Breast epithelium (tissue), 4 donors: ENCODE measurements at places on chromosomes 1 and 21.
A peak's percentile ranks its signal among the peaks of the same experiment; 100 is the strongest.

- no peak for DNase-seq
- H3K4me3 ChIP-seq: no peak overlapping the region
- no peak overlapping the region for H3K27ac ChIP-seq
These were observed 352.7 kb upstream of the PLD5 start for GRCh38 chr1:242877229-242877628.

DNA sequence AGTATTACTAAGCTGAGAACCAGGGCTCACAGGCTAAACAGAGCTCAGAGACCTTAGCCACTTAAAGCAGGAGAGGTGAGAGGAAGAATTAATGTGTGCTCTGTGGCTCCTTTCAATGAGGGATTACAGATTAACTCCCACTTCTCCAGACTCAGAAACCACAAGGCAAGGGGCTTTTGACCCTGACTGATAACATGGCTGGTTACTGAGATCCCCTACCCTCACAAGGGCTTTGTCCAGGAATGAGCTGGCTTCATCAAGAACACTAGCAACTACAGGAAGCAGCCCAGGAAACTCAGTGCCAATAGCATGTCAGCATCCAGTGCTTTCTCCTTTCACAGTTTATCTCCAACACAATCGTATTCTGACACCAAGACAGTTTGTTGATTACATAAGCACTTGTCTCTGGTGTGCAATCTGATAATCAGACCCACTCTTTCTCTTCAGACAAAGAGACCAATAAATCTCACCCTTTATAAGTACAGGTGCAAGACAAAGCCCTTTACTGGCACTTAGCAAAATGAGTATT, 38.8 kb downstream of the ERI3 start:
- no peak overlapping the region for H3K27ac ChIP-seq
- H3K4me1 ChIP-seq: no peaks in the 10 kb centered on the region
- no peak overlapping the region for H3K4me3 ChIP-seq

DNA sequence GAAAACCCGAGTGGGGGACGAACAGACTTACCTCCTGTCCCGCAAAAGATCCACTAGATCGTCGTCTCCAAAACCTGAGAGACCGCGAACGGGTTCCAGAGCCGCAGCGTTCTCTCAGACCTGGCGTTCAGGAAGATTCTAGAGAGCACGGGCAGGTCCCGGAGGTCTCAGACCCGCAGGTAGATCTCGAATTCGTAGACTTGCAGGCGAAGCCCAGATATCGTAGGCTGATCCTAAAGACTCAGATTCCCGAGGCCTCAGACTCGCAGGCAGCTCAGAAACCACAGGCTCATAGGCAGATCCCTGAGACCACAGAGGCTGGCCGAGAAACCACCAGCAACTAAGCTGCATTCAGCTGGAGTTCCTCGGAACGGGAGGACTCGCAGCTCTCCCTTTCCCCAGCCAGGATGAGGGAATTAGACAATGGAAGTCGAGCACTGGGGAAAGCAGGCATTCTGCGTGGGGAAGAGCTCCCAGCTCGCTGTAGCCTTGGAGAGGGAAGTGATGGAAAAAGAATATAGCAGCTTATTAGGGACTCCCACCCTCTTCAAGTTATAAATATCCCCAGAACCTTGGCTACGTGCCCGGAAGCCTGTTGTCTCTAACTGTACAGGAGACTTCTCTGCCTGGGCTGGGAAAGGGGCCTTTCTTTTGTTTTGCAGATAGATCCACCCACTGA, at the start of gene ZNF436:
TSS of gene ZNF436 (minus strand) at position 502 of the 679 bp plus-strand sequence. CDS start 1,831 bp downstream, outside the sequence.
- no peaks in the 10 kb centered on the region for H3K36me3 ChIP-seq
- DNase-seq: peak; percentile 70

GRCh38 chr21:41760411-41760810, 6.4 kb downstream of the RIPK4 start:
- H3K36me3 ChIP-seq: no peaks in the 10 kb centered on the region
- no peak overlapping the region for H3K27ac ChIP-seq
- H3K4me3 ChIP-seq: no peak overlapping the region
- H3K27me3 ChIP-seq: no peaks in the 10 kb centered on the region

DNA sequence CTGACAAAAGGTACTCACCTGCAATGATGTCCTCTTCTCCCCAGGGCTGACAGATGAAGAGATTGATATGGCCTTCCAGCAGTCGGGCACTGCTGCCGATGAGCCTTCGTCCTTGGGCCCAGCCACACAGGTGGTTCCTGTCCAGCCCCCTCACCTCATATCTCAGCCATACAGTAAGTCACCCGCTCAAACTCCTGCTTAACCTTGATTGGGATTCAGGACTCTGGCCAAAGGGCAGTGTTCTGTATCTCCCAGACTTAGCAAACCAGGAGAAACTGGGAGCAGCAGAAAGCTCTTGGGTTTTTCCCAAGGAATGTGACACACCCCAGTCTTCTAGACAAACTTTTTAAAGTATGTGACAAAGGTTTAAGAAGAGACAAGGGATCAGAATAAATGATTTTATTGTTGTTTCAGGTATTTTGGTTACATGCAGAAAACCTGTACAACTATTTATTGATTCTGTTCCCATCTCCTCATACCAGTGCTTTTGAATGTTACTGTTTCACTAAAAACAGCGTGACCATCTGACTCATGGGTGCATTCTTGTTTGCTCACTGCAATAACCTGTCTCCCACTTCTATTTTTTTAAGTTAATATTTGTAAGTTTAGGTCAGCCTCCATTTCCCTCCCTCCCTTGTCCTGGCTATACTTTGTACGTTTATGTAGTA, 124.6 kb downstream of the PEX14 start:
- no peaks in the 10 kb centered on the region for H3K4me1 ChIP-seq
- no peak for DNase-seq
- peak overlapping the region; percentile 35 for H3K27ac ChIP-seq
- no peaks in the 10 kb centered on the region for H3K36me3 ChIP-seq
- no peak overlapping the region for H3K4me3 ChIP-seq
- no peaks in the 10 kb centered on the region for H3K27me3 ChIP-seq

DNA sequence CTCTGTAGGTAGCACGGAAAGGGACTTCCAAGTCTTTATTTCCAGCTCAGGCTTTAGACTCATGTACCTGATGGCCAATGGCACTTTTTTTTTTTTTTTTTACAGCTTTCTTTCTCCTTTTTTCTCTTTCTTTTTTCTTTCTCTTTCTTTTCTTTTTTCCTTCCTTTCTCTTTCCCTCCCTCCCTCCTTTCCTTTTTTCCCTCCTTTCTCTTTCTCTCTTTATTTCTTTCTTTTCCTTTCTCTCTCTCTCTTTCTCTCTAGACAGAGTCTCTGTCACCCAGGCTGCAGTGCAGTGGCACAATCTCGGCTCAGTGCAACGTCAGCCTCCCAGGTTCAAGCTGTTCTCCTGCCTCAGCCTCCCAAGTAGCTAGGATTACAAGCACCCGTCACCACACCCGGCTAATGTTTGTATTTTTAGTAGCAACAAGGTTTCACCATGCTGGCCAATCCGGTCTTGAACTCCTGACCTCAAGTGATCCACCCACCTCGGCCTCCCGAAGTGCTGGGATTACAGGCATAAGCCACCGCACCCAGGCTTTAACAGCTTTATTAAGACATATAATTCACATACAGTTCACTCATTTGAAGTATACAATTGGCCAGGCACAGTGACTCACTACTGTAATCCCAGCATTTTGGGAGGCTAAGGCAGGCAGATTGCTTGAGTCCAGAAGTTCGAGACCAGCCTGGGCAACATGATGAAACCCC, 5.1 kb upstream of the DCAF8 start:
- H3K4me1 ChIP-seq: no peaks in the 10 kb centered on the region
- H3K36me3 ChIP-seq: no peaks in the 10 kb centered on the region
- no peaks in the 10 kb centered on the region for H3K27me3 ChIP-seq
- no peak overlapping the region for H3K4me3 ChIP-seq
- H3K27ac ChIP-seq: no peak overlapping the region

DNA sequence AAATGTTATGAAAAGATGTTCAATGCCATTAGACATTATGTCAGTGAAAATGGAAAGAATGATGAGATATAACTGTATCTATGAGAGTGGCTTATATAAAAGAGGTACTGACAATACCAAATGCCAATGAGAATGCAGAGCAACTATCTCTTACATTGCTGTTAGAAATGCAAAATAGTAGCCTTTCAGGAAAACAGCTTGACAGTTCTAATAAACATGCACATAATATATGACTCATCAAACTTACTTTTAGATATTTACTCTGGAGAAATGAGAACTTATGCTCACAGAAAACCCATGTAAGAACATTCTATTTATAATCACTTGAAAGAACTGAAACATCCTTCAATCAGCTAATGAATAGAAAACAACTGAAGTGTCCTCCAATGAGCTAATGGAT, 996.7 kb upstream of the ADGRL4 start:
- no peak for DNase-seq
- no peak overlapping the region for H3K4me3 ChIP-seq
- H3K4me1 ChIP-seq: no peaks in the 10 kb centered on the region
- H3K27ac ChIP-seq: no peak overlapping the region
- no peaks in the 10 kb centered on the region for H3K27me3 ChIP-seq

- H3K4me1 ChIP-seq: no peaks in the 10 kb centered on the region
- H3K36me3 ChIP-seq: no peaks in the 10 kb centered on the region
- H3K27ac ChIP-seq: no peak overlapping the region
- no peak overlapping the region for H3K4me3 ChIP-seq
- no peaks in the 10 kb centered on the region for H3K27me3 ChIP-seq
- no peak for DNase-seq
These were observed 36.0 kb downstream of the CENPF start for GRCh38 chr1:214638997-214639396.

- no peak overlapping the region for H3K27ac ChIP-seq
- H3K4me1 ChIP-seq: peaks cover 5% of the 10 kb centered on the region
- no peaks in the 10 kb centered on the region for H3K36me3 ChIP-seq
- no peak overlapping the region for H3K4me3 ChIP-seq
- no peak for DNase-seq
These were observed 30.4 kb downstream of the PLXNA2 start for GRCh38 chr1:208213786-208214185.

DNA sequence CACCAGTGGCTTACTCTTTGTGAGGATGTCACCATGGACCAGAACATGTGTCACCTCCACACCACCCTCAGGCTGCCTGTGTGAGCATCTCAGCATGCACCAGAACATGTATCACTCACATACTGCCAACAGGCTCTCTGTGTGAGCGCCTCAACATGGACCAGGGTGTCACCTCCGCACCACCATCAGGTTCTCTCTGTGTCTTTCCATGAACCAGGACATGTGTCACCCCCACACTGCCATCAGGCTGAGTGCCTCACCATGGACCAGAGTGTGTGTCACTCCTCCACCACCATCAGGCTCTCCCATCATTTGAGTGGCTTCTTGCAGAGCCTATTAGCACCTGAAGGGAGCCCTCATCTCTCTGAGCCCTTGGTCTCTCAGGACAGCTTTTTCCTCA, 125.2 kb downstream of the ZNF648 start:
- DNase-seq: no peak
- H3K27ac ChIP-seq: no peak overlapping the region
- no peaks in the 10 kb centered on the region for H3K36me3 ChIP-seq

DNA sequence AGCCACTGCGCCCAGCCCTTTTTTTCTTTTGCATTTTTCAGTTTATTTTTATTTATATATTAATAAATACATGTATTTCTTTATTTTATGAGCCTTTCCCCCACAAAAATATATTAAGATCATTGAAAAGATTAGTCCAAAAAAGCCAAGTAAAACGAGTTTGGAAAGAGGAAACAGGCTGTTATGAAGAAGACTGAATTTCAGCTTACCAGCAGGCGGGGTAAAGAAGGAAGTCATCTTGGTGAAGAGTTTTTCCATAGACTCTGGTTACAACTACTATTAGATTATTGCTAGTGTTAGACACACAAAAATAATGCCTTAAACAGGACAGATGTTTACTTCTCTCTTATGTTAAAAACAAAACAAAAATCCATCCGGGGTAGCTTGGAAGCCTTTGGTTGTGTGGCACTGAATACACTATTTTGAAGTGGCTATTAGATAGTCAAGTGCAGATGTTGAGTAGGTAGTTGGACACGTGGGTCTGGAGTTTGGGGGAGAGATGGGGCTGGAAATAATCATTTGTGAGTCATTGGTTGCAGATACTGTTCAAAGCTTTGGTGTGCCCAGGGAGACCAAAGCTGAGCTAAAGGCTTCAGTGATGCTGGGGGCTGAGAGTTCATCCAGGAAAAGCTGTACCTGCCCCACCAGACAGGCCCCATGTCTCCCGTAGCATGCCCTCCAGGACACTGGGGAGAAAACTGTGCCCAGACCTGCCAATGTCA, 8.7 kb upstream of the LRRC71 start:
- H3K27me3 ChIP-seq: no peaks in the 10 kb centered on the region
- H3K27ac ChIP-seq: no peak overlapping the region
- no peaks in the 10 kb centered on the region for H3K4me1 ChIP-seq
- no peaks in the 10 kb centered on the region for H3K36me3 ChIP-seq
- no peak overlapping the region for H3K4me3 ChIP-seq

DNA sequence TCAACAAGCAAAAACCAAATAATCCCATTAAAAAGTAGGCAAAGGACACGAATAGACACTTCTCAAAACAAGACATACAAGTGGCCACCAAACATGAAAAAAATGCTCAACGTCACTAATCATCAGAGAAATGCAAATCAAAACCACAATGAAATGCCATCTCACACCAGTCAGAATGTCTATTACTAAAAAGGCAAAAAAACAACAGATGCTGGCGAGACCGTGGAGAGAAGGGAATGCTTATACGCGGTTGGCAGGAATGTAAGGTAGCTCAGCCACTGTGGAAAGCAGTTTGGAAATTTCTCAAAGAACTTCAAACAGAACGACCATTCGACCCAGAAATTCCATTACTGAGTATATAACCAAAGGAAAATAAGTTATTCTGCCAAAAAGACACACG, 145.1 kb upstream of the EDN2 start:
- no peak for DNase-seq
- H3K36me3 ChIP-seq: no peaks in the 10 kb centered on the region
- no peak overlapping the region for H3K27ac ChIP-seq
- no peak overlapping the region for H3K4me3 ChIP-seq
- no peaks in the 10 kb centered on the region for H3K4me1 ChIP-seq

DNA sequence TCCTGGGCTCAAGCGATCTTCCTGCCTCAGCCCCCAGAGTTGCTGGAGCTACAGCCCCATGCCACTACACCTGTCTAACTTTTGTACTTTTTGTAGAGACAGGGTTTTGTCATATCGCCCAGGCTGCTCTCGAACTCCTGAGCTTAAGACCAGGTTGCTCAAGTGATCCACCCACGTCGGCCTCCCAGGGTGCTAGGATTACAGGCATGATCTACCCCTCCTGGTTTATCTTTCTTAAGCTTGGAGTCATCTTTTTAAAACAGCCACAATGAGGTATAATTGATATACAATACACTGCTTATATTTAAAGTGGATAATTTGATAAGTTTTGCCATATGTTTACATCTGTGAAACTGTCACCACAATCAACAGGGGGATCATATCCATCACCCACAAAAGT, 25.4 kb upstream of the WDR26 start:
- H3K4me1 ChIP-seq: no peaks in the 10 kb centered on the region
- no peak overlapping the region for H3K27ac ChIP-seq
- H3K27me3 ChIP-seq: no peaks in the 10 kb centered on the region
- no peaks in the 10 kb centered on the region for H3K36me3 ChIP-seq
